ENCODE measurements at places on chromosomes 4 and X.
A peak's percentile ranks its signal among the peaks of the same experiment; 100 is the strongest.

DNA sequence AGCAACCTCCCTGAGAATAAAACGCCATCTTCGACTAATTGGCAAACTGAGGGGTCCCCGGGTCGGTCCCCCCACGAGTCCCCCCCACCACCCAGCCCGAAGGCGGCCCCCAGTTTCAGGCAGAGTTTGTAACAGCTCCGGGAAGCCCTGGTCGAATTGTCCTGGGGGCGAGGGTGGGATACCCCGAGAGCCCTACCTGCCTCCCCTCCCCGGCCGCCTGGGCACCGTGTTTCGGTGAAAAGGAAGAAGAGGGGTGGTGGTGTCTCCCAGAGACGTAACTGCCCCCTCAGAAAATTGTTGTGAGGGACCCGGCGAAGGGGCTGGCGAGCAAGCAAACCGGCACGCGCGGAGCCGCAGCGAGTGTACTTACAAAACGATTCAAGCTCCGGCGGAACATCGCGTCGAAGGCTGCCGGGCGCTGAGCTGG, 1.2 kb downstream of the ATP11C start:
- no peak for DNase-seq

- DNase-seq = peak; percentile 77
Observed at GRCh38 chrX:150482537-150483206, 85.7 kb upstream of the MTM1 start.

- no peak for DNase-seq
Observed at GRCh38 chr4:181517491-181517890, 725.7 kb upstream of the TENM3 start.

GRCh38 chrX:63349307-63349706, 1.8 kb downstream of the SPIN4 start:
- no peak for DNase-seq

DNA sequence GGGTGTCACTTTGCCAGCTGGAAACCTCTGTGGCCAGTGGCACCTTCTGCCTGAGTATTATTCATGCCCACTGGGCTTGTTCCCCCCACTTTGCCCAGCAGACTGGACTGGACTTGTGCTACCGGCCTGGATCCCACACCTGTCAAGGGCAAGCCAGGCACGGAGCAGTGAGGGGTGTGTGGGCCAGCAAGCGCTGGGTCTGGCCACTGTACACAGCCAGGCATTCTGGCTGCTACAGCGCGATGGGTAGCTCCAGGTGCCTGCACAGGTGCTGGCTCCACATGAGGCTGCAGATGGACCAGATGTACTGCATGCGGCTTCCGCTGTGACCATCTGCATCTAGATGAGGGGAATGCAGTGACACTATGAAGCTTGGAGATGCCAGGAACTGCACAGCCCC, 39.5 kb downstream of the KCNE5 start:
- DNase-seq = no peak

- no peak for DNase-seq
Observed at GRCh38 chr4:152831416-152831815, 51.7 kb downstream of the ARFIP1 start.

DNA sequence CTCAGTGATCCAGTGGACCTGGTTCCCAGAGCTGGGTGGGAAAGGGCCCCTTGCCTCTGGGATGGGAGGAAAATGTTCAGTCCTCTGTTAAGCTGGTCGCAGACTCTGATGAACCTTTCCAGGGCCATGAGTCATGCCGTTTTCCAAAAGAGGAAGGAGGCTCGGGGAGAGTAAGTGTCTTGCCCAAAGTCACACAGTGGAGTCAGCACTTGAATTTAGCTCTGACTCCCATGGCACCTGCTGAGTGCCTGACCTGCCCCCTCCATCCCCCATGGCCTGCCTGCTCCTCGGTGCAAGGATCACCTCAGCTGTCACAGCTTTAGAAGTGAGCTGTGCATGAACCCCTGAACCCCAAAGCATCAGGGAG, 14.0 kb upstream of the KIAA0232 start:
- peak; percentile 58 for DNase-seq
